Activated naive CD8-positive, alpha-beta T cell treated with anti-CD3 and anti-CD28 coated beads for 36 hours (primary cell): ENCODE measurements at places on chromosomes 7 and 10. TPM values are rescaled to one million over a fixed set of nuclear protein-coding genes. Genes with fewer than 3 reads are reported as not detected.

DNA sequence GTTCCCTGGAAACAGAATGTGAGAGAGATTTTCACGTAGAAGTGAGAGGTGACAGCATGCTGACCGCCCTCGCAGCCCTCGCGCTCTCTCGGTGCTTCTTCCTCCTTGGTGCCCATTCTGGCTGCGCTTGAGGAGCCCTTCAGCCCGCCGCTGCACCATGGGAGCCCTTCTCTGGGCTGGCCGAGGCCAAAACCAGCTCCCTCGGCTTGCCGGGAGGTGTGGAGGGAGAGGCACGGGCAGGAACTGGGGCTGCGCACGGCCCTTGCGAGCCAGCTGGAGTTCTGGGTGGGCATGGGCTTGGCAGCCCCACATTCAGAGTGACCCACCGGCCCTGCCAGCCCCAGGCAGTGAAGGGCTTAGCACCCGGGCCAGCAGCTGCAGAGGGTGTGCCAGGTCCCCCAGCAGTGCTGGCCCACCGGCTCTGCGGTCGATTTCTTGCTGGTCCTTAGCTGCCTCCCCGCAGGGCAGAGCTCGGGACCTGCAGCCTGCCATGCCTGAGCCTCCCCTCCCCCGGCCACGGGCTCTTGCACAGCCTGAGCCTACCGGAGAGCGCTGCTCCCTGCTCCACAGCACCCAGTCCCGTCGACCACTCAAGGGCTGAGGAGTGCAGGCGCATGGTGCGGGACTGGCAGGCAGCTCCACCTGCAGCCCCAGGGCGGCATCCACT, 888.7 kb upstream of the ZWINT start:
- DNase-seq, result no peak

DNA sequence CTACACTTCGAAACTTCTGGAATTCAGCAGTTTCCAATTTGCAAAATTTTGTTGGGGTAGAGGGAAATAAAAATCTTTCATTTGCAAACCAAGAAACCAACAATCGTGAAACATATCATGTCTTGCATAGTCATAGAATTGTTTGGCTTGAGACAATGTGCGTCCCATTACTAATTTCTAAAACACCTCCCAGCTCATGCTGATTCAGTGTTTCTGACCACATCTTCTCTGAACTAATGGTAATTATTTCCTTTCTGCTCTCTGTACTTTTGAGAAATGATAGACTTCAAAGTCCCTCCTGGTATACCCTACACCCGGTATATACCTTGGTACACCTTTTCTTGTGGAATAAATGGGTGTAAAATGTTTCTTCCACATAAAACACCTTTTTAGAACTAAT, 41.8 kb upstream of the TSPAN13 start:
- H3K4me3 ChIP-seq, result no peak overlapping the region
- H3K4me1 ChIP-seq, result peaks cover 15% of the 10 kb centered on the region
- DNase-seq, result no peak
- peak overlapping the region; percentile 51 for H3K27ac ChIP-seq

- H3K36me3 ChIP-seq, result no peaks in the 10 kb centered on the region
- H3K27me3 ChIP-seq, result no peaks in the 10 kb centered on the region
- no peaks in the 10 kb centered on the region for H3K4me1 ChIP-seq
- no peak overlapping the region for H3K4me3 ChIP-seq
- DNase-seq, result no peak
Observed at GRCh38 chr7:131164025-131164925, 163.4 kb upstream of the MKLN1 start.

DNA sequence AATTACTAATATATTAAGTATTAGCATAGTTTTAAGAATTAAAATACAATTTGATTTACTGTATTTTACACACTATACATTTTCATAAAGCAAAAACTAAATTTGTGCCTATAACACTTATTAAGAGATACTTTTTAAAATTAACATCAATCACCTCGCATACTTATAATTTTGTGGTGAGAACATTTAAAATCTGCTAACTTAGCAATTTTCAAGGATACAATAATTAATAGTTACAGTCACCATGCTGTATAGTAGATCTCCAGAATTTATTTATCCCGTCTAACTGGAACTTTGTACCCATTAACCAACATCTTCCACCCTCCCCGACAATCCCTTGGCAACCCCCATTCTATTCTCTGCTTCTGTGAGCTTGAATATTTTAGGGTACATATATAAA, 47.5 kb downstream of the RELN start:
- peaks cover 9% of the 10 kb centered on the region for H3K27me3 ChIP-seq
- H3K4me3 ChIP-seq, result no peak overlapping the region
- H3K36me3 ChIP-seq, result no peaks in the 10 kb centered on the region
- no peak overlapping the region for H3K27ac ChIP-seq
- no peak for DNase-seq
- H3K4me1 ChIP-seq, result no peaks in the 10 kb centered on the region

DNA sequence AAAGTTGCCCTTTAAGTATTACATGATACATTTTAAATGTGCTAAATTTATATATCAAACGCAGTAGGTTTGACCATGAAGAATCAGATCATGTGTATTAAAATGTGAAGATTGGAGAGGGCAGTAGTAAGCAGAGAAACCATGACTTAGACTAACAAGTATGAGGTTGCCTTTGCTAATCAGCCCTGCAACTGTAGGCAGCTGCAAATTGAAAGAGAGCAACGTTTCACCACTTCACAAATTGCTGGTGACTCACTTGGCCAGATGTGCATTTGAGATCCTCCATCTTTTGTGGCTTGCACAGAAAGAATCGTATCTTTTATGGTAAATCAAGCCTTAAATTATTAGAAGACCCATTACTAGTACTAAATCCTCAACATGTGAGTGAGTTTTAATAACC, 10.1 kb upstream of the SEMA3A start:
- H3K27me3 ChIP-seq, result no peaks in the 10 kb centered on the region
- no peak for DNase-seq
- peaks cover 2% of the 10 kb centered on the region for H3K4me1 ChIP-seq

DNA sequence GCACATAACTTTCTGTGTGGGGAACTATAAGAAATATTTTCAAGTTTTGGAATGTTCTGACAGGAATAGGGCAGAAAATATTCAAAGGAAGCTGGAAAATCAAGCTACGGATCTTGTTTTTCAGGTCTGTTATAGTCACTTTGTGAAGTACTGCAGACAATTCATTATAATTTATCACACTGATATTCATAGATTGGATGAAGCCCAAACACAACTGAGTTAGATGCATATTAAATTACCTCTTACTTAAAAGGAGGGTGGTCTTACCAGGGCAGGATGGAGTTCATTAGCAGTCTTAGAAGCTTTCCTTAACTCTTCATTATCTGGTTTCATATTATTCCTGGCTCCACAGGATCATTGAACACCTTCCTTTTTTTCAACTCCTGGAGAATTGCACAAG, 242.3 kb downstream of the DYNC1I1 start:
- no peaks in the 10 kb centered on the region for H3K36me3 ChIP-seq
- peaks cover 5% of the 10 kb centered on the region for H3K4me1 ChIP-seq
- no peak for DNase-seq
- no peak overlapping the region for H3K27ac ChIP-seq
- H3K4me3 ChIP-seq, result no peak overlapping the region
- H3K27me3 ChIP-seq, result peaks cover 29% of the 10 kb centered on the region

GRCh38 chr10:128431083-128431482, 304.9 kb upstream of the MKI67 start:
- peaks cover 13% of the 10 kb centered on the region for H3K27me3 ChIP-seq
- no peak overlapping the region for H3K4me3 ChIP-seq
- DNase-seq, result no peak

GRCh38 chr7:132618956-132619305, 42.7 kb upstream of the PLXNA4 start:
- H3K27ac ChIP-seq, result no peak overlapping the region
- peaks cover 9% of the 10 kb centered on the region for H3K27me3 ChIP-seq
- no peak overlapping the region for H3K4me3 ChIP-seq
- H3K36me3 ChIP-seq, result no peaks in the 10 kb centered on the region
- peaks cover 8% of the 10 kb centered on the region for H3K4me1 ChIP-seq

DNA sequence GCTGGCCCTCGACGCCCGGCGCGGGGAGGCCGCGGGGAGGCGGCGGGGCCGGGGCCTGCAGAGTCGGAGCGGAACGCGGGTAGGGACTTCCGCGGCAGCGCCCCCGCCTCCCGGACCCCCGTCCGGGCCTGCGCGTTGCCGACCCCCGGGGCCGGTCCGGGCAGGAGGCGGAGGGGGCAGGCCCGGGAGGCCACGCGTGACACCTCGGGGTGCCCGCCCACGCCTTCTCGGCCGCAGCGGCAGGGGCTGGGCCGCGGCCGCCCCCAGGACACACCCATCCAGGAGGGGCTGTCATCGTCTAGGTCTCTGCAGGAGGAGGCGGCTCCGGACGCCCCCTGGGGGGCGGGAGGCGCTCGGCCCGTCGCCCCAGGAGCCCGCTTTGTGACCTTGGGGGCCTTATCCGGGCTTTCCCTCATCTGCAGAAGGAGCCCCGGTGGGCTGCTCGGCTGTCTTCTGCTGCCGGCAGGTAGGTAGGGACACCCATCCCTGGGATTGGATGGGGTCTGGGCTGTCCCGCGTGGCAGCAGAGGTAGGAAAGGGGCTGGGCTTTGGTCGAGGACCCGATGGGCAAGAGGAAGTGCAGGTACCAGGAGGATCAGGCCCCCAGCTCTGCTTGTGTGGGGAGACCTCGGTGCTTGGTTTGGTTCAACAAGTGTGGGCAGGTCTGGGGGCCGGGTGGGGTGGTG, 569 bp downstream of the ZNF316 start:
- peaks cover 35% of the 10 kb centered on the region for H3K36me3 ChIP-seq
- DNase-seq, result peak; percentile 82
- no peaks in the 10 kb centered on the region for H3K27me3 ChIP-seq
- H3K27ac ChIP-seq, result peak overlapping the region; percentile 91

- no peaks in the 10 kb centered on the region for H3K27me3 ChIP-seq
- no peak overlapping the region for H3K27ac ChIP-seq
- DNase-seq, result no peak
- no peaks in the 10 kb centered on the region for H3K4me1 ChIP-seq
- no peaks in the 10 kb centered on the region for H3K36me3 ChIP-seq
- H3K4me3 ChIP-seq, result no peak overlapping the region
Observed at GRCh38 chr7:47827351-47827756, 120.9 kb downstream of the PKD1L1 start.

- peaks cover 41% of the 10 kb centered on the region for H3K36me3 ChIP-seq
- no peak for DNase-seq
- H3K4me1 ChIP-seq, result peaks cover 43% of the 10 kb centered on the region
- H3K4me3 ChIP-seq, result no peak overlapping the region
Observed at GRCh38 chr7:25118048-25118753, 6.9 kb downstream of the CYCS start.

GRCh38 chr7:139521439-139521838, 2.0 kb upstream of the CLEC2L start:
- no peak overlapping the region for H3K27ac ChIP-seq
- H3K36me3 ChIP-seq, result no peaks in the 10 kb centered on the region
- H3K4me3 ChIP-seq, result no peak overlapping the region
- no peak for DNase-seq
- peaks cover 45% of the 10 kb centered on the region for H3K27me3 ChIP-seq

GRCh38 chr10:97567891-97568290, 4.7 kb upstream of the ANKRD2 start:
- H3K4me3 ChIP-seq, result no peak overlapping the region
- no peaks in the 10 kb centered on the region for H3K36me3 ChIP-seq
- H3K4me1 ChIP-seq, result no peaks in the 10 kb centered on the region
- H3K27me3 ChIP-seq, result no peaks in the 10 kb centered on the region

DNA sequence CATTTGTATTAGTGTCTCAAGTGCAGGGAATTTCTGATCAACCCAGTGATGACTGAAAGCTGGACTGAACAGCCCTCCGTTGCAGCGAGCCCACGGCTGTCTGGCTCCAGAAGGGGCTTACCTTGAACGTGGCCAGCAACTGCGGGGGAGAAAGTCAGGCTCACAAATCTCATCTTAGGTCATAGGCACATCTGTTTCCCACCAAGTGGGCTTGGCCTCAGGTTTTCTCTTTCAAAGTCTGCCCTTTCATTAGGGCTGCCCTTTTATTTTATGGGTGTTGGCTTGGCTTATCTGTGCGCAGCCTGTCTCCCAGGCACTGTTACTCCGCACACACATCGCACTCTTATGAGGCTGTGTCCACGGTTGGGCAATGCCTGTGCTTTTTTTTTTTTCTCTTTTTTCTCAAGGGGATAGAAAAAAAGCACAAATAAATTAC, 178.0 kb downstream of the JCAD start:
- H3K4me1 ChIP-seq, result no peaks in the 10 kb centered on the region
- peaks cover 11% of the 10 kb centered on the region for H3K27me3 ChIP-seq
- no peak overlapping the region for H3K4me3 ChIP-seq
- DNase-seq, result no peak

DNA sequence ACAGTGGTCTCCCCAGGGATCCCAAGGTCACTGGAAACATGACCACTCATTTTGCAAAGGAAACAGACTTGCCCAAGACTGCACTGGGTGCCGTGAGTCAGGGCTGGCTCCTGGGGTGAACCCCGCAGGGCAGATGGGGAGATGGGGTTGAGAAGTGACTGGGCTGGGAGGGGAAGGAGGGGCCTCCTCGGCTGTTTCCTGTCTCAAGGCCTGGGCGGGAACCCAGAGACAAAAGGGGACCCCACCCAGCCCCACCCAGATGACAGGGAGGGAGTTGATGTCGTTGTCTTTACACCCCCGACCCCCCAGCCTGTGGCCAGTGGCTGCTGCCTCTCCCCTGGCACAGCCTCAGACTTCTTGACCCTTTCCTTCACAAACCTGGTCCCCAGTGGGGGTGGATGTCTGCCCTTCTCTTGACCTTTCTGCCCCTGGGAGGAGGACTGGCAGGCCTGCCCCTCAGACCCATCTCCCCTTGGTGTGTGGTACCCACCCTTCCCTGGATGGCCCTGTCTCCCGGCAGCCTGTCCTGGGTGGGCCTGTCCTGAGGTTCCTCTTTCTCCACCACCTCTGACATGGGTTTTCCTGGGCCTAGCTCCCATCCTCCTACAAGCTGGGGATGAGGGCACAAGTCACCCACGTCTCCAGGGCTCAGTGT, 1.4 kb downstream of the MYO1G start:
- peak overlapping the region; percentile 97 for H3K4me3 ChIP-seq
- peak; percentile 83 for DNase-seq
- peaks cover 62% of the 10 kb centered on the region for H3K36me3 ChIP-seq
- peak overlapping the region; percentile 100 for H3K27ac ChIP-seq
- peaks cover 48% of the 10 kb centered on the region for H3K4me1 ChIP-seq
- H3K27me3 ChIP-seq, result no peaks in the 10 kb centered on the region

GRCh38 chr10:69119896-69120295, 4.1 kb upstream of the VPS26A start:
- peaks cover 15% of the 10 kb centered on the region for H3K4me1 ChIP-seq
- no peak overlapping the region for H3K27ac ChIP-seq
- no peak overlapping the region for H3K4me3 ChIP-seq
- no peaks in the 10 kb centered on the region for H3K36me3 ChIP-seq
- DNase-seq, result no peak

MALSU1 gene
- total RNA-seq, result 120 TPM

SLC13A4 gene
- total RNA-seq, result not detected

TMEM229A gene
- not detected for total RNA-seq

CFAP43 gene
- not detected for total RNA-seq

DKK1 gene
- not detected for total RNA-seq

TLX1 gene
- total RNA-seq, result not detected

OR9A2 gene
- not detected for total RNA-seq

SPOCK2 gene
- 142 TPM for total RNA-seq

EPHA1 gene
- 3.4 TPM for total RNA-seq

C10orf67 gene
- total RNA-seq, result 0.60 TPM
